ENCODE measurements at places on chromosomes 16 and 17. TPM values are rescaled to one million over a fixed set of nuclear protein-coding genes. Genes with fewer than 3 reads are reported as not detected.

Gene KRTAP9-4
- total RNA-seq: not detected

GRCh38 chr16:56931271-56931891, 561 bp upstream of the HERPUD1 start:
- peak; percentile 49 for DNase-seq

DNA sequence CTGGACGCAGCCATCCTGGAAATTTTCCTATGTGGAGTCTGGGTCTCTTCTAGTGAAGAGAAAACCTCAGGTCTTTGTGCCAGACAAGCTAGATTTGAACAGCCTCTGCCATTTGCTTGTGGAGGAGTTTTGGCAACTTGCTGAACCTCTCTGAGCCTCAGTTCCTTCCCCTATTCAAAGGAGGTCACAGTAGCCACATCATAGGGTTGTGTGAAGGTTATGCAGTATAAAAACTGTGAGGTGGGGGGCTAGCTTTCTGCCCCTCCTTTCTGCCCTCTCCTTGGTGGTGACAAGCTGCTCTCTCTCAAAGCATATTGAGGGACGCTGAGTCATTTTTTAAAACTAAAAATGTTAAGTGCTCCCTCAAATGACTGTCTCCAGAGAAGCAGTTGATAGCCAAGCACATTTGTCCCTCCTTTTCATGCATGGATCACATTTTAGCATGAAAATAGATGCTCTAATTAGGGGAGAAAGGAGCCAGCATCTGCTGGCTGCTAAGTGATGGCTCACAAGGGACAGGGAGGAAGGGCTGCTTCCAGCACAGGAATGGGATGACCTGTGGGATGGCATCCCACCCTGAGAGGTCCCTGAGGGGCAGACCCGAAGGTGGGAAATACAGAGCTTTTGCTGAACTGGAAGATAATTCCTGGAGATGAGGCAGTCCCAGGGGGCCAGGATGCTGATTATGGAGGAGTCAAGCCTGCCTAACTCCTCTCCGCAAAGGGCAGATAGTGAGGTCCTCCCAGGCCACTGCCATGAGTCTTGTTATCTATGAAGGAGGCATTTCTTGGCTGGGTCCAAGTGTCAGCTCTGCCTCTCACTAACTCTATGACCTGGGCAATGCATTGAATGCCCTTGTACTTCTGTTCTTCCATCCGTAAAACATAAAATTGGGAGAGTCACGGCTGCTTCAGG, 218.8 kb downstream of the RAB11FIP4 start:
- no peak for DNase-seq

GRCh38 chr16:49528866-49529288, 155.3 kb downstream of the C16orf78 start:
- no peak for DNase-seq

GRCh38 chr16:588639-588888, 1.3 kb upstream of the RAB40C start:
- peak; percentile 81 for DNase-seq

Data from neural progenitor cell (in vitro differentiated cells).